Tongue (tissue), 3 donors: ENCODE measurements at places on chromosomes 7 and 10.

DNA sequence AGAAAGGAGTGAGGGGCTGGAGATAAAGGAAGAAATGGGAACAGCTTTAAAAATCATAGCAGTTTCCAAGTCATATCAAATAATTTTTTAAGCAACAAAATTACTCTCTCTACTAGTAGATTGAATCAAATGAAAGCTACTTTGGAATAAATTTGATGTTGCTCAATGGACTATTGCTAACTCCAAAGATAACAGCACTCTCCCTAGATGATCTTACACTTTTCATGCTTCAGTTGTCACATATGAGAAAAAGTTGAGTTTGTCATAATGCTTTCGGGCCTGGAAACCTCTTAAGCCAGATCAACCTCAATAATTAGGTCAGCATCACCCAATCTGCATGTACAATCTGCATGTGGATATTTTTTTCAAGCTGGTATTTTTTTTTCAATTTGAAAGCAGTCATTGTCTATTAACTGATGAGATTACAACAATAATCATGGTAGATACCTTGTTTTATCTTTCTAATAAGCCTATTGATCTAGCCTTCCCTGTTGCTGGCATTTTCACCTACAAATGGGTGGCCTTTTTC is 31.3 kb downstream of the LIPJ start:
- no peak for DNase-seq

DNA sequence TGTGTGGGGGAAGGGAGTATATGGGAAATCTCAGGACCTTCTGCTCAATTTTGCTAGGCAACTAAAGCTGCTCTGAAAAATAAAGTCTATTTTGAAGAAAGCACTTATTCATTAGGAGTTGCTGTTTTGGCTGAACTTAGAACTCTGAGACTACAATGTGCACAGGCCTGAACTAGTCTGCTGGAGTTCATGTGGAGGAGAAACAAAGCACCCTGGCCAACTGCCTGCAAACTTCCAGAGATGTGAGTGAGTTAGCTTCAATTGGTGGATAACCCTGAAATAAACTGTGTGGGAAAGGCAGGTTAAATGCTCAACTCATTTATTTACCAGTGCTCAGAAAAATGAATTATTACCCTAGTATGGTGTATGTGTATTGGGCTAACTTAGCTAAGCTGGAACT is 17.3 kb upstream of the FAM241B start:
- DNase-seq = no peak

DNA sequence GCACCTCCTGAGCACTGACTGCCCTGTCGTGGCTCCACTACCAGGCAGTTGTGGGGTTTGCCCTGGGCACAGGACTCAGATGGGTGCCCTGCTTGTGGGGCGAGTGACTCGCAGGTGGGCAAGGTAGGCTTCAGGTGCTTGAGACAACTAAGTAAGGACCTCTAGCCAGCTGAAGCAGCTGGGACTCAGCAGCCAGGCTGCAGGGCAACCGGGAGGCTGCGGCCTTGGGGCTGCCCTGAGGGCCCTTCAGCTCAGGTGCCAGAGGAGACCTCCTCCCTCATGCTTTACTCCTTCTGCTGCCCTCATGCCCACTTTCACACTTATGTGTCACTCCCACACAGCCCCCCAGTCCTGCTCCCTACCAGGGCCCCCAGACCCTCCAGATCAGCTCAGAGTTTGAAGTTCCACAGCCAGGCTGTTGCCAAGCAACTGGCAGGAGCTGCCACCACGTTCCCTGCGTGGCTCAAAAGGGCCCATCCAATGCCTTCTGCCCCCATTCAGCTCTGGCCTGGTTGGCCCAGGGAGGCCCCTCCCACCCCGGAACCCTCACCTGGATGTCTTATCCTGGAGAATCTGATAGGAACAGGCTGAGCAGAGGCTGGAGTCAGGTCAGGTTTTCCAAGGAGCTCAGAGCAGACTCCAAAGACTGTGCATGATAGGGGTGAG is 10.0 kb downstream of the TLX1 start:
- no peak for DNase-seq

DNA sequence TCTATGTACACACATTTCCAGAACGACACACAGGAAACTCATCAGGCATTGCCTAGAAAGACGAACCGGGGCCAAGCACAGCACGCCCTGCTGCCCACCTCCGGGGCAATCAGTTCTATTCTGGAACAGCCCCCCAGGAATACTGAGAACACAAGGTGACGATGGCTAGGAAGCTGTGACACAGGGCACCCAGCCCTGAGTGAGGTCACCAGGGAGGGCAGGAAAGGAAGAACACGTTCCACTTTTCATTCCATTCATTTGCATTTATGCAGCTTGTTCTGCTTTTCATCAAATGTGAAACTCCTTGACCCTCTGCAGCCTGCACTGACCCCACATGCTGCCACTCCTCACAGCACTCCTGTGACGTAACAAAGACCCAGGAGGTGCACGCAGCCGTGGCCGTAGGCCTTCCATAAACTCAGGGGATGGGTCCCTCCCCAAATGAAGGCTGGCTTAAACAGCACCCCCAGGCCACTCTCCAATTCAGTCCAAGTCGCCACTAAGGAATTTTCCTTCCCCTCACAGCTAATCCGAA is 28.9 kb downstream of the MAD1L1 start:
- DNase-seq = no peak

- DNase-seq = no peak
These were observed 2.0 kb downstream of the ST7 start for GRCh38 chr7:116955340-116955739.

DNA sequence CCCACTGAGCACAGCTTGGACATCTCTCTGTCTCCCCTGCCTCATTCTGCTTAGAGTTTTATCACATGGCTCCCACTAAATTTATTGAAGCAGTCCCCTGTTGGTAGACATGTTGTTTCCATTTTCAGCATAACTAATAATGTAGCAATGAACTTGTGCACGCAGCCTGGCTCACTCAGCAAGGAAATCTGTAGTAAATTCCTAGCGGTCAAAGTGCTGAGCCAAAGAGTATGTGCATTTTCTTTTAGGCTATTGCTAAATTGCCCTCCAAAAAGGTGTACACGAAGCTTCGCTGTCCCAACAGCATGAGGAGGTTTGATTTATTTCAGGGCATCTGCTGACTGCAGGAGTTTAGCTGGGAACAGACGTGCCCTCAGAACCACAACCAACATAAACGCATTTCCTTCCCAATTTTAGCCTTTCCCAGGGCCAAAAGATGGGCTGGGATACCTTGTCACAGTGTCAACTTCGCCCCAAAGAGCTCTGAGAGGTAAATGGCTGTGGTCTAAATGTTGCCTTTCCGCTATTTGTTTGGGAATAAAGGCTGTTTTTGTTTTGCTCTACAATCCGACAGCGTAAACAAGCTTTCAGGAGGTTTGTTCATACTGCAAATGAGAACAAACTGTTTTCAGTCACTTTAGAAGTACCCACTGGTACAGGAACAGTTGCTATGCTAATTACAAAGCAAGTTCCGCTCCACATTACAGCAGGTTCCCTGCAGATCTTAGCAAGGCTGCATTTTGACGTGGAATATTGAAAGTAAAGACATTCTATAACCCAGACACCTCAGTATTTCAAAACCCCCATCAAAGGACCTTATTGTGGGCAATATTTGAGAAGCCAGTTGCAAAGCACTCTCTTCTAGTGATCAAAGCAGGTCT is 16.8 kb downstream of the VSIR start:
- DNase-seq = no peak

GRCh38 chr7:48962821-48963505 is 38.6 kb downstream of the CDC14C start:
- DNase-seq = no peak

GRCh38 chr7:102873470-102874165 is 39.2 kb upstream of the LRRC17 start:
- no peak for DNase-seq

GRCh38 chr10:100744987-100745881 is at the start of gene PAX2:
TSS of gene PAX2 (plus strand) at chr10:100745582. CDS start at chr10:100746261, 679 bp downstream.
- no peak for DNase-seq

GRCh38 chr10:124926548-124926947 is 15.4 kb upstream of the ZRANB1 start:
- DNase-seq = no peak

GRCh38 chr7:91634485-91635177 is 245.9 kb downstream of the MTERF1 start:
- no peak for DNase-seq

GRCh38 chr10:99620711-99621453 is 643 bp upstream of the SLC25A28 start:
- peak; percentile 97 for DNase-seq

GRCh38 chr7:28318101-28318762 is 94.1 kb upstream of the CREB5 start:
- no peak for DNase-seq

GRCh38 chr10:111974325-111974724 is 209.2 kb downstream of the GPAM start:
- DNase-seq = no peak

- DNase-seq = no peak
These were observed 5.5 kb downstream of the ADRA2A start for GRCh38 chr10:111082102-111082975.

GRCh38 chr10:60282771-60283353 is 106.8 kb downstream of the ANK3 start:
- peak; percentile 25 for DNase-seq

DNA sequence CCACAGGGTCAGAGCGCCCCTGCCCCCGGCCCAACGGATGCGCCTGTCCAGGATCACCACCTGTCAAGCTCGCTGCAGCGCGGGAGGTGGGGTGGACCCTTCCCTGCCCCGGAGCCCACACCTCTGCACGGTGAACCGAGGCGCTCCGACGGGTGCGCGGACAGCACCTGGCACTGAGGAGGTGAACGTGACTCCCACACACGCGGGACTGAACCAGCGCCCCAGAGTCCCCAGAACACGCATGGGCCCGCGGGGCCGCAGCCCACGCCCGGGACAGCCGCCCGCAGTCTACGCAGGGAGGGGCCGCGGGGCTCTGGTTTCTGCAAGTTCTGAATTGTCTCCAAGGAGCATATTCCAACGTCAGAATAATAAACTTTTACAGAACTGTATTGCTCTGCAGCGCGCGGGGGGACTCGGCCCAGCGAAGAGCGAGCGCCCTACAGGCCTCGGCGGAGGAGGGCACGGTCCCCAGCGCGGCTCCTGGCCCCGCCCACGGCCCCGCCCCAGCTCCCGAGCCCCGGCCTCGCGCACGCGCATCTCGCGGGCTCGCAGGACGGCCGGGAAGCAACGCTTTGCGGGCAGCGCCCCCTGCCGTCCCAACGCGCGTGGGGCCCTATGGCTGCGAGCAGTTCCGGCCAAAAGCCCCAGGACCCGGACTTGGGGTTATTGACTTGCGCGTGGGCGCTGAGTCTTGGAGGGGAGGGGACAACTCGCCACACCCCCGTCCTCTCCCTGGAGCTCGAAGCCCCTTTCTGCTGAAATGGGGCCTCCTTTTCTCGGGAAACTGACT is 29.7 kb downstream of the OAT start:
- DNase-seq = peak; percentile 96

- DNase-seq = peak; percentile 83
These were observed 99.4 kb downstream of the CCDC3 start for GRCh38 chr10:12902135-12902572.

GRCh38 chr10:3568983-3569382 is 216.0 kb downstream of the KLF6 start:
- no peak for DNase-seq

GRCh38 chr7:128879461-128879938 is 16.8 kb downstream of the ATP6V1F start:
- no peak for DNase-seq

DNA sequence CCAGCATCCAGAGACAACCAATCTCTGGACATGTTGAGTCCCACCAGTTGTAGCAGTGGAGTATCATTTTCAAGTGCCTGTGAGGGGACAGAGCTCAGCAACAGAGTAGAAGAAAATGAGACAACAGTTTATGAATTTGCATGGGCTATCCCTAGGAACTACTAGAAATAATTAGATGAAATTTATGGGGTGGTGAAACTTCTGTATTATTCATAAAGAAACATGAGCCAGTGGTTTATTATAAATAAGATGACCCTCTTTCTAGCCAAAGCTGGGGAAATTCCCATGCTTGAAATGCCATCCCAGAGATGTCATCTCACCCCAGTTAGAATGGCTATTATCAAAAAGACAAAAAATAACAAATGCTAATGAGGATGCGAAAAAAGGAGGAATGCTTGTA is 55.1 kb upstream of the ITGB8 start:
- no peak for DNase-seq

DNA sequence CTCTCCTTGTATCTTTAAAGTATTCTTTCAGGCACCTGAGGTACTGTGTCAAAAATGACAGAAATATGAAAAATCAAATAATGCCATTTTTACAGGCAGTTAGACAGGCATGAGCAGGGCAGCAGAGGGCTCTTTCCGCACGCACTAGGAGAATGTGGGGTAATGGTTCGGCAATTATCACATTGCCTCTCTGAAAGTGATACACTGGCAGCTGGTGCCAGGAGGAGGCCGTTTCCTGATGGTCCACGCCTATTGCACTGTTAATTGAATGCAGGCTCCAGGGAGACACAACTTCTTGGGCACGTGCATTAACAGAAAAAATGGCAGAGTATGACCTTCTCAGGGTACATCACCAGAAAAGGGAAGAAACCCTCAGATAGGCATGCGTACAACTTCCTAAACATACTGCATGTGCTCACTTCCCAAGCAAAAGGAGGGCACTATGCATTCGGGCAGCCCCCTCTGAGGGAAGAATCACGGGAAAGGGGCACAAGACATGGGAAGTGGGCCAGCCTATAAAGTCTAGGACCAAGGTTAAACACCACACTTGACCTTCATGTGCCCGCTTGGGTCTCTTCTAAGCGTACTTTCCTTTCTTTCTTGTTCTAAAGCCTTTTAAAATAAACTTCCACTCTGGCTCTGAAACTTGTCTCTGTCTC is 161.7 kb downstream of the TNS3 start:
- DNase-seq = peak; percentile 69

DNA sequence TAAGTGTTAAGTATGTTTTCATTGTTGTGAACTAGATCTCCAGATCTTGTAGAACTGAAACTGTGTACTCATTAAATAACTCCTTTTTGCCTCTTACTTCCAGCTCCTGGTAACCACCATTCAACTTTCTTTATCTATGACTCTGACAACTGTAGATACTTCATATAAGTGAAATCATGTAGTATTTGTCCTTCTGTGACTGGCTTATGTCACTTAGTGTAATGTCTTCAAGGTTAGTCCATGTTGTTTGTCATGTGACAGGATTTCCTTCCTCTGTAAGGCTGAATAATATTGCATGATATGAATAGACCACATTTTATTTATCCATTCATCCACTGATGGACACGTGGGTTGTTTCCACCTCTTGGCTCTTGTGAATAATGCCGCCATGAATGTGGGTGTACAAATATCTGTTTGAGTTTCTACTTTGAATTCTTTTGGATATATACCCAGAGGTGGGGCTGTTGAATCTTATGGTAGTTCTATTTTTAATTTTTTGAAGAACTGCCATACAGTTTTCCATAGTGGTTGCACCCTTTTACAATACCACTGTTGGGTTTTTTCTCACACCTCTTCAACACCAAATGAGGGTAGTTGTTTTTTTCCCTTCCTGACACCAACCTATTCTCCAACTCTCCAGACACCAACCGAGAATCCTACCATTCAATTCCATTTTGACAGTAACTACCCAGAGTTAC is 10.7 kb upstream of the FMC1 start:
- no peak for DNase-seq

GRCh38 chr10:62384057-62384446 is 9.9 kb downstream of the ZNF365 start:
- DNase-seq = no peak
